ENCODE measurements at places on chromosomes 11 and 22.

- no peak for DNase-seq
Measured at GRCh38 chr11:45933131-45933831, 10.8 kb downstream of the LARGE2 start.

DNA sequence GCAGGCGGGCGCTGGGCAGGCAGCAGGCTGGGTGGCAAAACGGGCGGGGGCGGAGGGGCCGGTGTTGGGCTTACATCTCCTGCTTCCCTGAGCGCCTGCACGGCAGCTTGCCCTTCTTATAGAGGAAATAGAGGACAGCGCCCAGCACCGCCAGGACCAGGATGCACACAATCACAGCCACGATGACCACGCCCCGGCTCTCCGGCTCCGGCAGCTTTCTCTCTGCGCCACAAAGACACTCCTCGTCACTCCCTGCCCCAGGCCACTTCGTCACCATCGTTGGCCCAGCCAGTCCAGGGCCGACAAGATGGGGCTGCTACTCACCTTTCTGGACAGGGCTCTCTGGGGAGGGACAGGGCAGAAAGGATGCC, 6.3 kb downstream of the MCAM start:
- DNase-seq: no peak

- DNase-seq: no peak
Measured at GRCh38 chr11:69409812-69410645, 71.4 kb upstream of the LINC01488 start.

- no peak for DNase-seq
Measured at GRCh38 chr11:103042161-103042560, 49.8 kb downstream of the DCUN1D5 start.

- no peak for DNase-seq
Measured at GRCh38 chr22:30089655-30089974, 9.4 kb downstream of the HORMAD2 start.

- DNase-seq: no peak
Measured at GRCh38 chr11:4183410-4184057, 88.9 kb downstream of the RRM1 start.

DNA sequence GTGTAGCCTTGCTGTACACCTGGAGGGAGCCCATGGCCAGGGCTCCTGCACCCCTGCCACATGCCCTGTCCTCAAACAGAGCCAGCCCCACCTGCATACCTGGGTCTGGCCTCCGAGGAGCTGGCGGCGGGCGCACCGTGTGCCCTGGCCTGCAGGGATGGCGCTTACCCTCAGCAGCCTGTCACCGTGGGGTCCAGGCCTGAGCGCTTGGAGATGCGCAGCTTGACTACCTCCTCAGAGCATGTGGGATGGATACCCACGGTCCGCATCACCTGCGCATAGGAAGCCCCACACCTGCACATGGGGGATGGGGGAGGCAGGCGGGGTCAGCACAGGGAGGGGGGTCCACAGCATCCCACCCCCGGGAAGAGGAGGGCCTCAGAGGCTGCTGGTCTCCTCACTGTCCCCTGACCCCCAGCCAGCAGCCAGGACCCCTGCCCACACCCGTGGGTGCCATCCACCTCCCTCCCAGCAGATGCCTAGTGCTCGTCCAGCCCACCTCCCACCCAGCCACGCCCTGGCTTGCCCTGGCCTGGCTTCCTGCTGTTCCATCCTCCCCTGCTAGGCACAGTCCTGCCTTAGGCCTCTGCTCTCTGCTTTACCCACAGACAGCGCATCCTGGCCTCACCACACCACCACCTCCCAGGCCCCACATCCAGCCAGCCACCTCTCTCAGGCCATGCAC, 22.4 kb upstream of the GNB1L start:
- DNase-seq: no peak

- no peak for DNase-seq
Measured at GRCh38 chr22:32720924-32721323, 80.6 kb upstream of the TIMP3 start.

DNA sequence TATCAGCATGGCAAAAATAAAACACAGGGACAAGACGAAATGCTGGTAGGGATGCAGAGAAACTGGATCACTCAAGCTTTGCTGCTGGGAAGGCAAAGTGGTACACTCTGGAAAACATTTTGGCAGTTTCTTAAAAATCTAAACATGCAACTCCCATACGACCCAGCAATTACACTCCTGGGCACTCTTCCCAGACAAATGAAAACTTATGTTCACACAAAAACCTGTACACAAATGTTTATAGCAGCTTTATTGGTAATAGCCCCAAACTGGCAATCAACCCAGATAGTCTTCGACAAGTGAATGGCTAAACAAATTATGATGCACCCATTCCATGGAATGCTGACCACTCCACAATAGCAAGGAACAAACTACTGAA, 35.8 kb upstream of the PRR5 start:
- DNase-seq: no peak

DNA sequence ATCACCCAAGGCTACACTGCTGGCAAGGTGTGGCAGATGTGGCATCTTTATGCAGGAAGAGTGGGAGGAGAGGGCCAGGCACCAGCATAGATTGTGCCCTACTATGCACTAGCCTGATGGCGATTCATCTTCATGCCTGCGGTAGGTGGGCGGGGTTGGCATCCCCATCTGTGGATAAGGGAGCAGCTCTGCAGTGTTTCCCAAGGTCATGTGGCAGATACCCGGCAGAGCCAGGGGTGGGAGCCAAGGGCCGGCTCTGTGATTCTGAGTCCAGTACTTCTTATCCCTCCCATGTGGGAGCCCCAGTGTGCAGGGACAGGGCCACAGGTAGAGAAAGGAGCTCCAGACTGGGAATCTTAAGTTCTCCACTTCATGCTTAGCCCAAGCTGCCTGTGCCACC, 20.0 kb downstream of the CD82 start:
- no peak for DNase-seq

- DNase-seq: no peak
Measured at GRCh38 chr11:2661173-2662023, 38.4 kb downstream of the KCNQ1OT1 start.

DNA sequence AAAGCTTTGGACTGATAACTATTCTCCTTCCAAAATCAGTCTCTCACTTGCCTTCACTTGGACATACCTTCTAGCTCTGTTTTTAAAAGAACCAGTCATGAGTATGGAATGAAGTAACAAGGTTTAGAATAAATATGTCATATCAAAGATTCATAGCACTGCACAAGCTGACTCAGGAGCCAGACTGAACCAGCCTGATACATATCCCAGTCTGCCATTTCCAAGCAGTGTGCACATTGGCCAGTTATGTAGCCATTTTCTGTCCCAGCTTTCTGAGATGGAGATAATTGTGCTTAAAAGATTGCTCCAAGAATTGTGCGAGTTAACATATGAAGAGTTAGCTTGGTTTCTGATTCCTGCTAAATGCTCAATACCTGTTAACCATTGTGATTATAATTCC, 311.3 kb downstream of the C11orf87 start:
- no peak for DNase-seq

DNA sequence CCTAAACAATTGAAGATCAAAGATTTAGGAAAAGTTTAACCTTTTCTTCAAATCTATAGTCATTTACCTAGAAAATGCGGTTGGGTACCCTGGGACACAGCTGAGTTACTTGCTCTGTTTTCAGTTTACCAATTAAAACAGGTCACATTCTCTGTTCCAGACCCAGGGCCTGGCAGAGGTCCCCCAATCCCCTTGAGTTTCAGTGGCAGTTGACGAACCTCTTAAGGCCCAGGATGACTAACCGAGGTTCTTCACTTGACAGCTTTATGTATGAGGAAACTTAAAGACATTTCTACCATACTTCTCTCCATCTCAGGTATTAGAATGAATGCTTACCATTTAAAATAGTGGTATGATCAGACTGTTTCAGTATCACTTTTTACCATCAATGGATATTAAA, 16.3 kb downstream of the LDHAL6A start:
- DNase-seq: no peak

GRCh38 chr11:19342036-19342435, 101.3 kb upstream of the E2F8 start:
- no peak for DNase-seq

- DNase-seq: no peak
Measured at GRCh38 chr11:61749591-61750217, 2.7 kb upstream of the MYRF start.

- DNase-seq: no peak
Measured at GRCh38 chr11:62534779-62535545, 11.6 kb downstream of the AHNAK start.

DNA sequence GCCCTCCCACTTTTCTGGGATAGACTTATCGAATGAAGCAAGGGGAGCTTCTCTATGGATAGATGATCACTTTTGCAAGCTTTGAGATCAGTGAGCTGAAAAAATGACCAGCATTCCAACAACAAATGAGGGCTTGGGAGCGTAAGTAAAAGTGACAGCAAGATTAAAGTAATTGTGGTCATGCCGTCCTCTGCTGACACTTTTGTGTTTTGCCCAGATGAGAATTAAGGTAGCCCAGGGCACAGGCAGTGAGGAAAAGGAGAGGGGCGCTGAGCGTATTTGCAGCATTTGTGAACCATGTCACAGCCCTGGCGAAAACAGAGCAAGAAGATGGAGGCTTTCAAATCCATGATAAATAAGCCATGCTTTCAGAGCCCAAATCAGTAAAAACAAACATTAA, 24.6 kb upstream of the TMA7B start:
- DNase-seq: no peak

DNA sequence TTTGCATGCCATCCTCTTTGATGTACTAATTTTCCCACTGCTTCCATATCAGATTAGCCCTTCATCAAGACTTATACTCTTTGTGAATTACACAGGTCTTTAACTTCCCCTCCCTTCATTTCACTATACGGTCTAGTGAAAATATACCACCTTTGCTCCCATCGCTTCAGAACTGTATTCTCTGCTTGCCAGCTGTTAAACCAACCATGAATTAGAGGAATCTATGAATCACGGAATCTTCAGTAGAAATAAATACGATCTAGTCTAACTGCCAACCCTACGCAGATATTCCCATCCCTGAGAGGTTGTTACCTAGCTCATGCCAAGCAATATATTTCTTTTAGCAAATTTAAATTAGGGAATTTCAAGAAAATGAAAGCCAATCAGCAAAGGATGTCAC, 177.8 kb upstream of the MPPED2 start:
- no peak for DNase-seq

- no peak for DNase-seq
Measured at GRCh38 chr11:79100093-79100910, 340.5 kb downstream of the TENM4 start.

DNA sequence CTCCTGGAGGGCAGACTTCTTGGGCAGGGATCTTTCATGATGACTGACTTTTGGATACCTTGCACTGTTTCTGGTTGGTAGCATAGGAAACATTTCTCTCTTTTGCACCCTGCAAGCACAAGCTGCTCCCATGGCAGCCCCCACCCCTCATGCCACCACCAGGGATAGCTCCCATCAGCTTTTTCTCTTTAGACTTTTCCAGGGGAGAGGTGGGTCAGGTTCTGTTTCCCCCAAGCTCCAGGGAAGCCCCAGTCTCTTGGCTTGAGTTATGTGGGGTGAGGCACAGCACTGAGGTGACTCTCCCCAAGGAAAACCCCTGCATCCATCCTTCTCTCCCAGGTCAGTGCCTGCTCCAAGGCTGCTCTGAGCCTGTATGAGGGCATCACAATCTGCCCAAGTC, 22.5 kb downstream of the LRRC32 start:
- DNase-seq: no peak

DNA sequence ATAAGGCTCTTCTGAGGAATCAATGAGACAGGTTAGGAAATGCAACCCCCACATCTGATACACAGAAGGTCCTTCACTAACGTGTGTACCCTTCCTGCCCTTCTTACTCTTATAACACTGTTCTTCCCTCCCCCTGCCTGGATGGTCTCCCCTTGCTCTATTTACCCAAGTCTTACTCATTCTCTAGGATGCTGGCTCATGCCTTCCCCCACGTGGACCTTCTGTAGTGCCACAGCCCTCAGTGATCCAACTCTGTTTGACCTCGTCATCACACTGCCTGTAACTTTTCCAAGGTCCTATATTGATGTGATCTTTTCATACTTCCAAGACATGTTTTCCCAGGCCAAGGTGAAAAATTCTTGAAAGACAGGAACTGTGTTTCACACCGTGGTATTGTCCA, 79.8 kb downstream of the C11orf58 start:
- DNase-seq: no peak

GRCh38 chr11:16034074-16034473, 322.3 kb downstream of the SOX6 start:
- DNase-seq: no peak

DNA sequence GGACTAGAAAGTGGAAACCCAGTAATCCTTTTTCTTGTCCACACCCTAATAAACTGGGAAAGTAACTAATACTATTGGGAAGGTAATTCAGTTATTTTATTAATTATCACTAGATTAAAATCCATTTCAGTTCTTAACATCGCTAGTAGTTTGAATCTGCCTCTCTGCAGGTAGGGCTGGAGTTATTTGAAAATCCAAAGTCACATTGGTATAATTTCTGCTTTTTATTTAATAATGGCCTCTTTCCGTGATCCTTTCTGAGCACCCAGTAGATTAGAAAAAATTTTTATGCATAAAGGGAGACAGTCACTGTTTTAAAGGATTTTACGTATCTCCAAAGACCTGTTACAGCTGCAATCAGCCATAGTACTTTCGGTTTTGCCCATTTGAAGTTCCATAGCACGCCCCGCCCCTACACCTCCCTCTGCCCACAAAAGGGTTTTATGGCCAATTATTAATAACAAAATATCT, 605 bp upstream of the COPB1 start:
- DNase-seq: no peak

- DNase-seq: no peak
Measured at GRCh38 chr11:13857828-13858227, 104.7 kb upstream of the SPON1 start.

DNA sequence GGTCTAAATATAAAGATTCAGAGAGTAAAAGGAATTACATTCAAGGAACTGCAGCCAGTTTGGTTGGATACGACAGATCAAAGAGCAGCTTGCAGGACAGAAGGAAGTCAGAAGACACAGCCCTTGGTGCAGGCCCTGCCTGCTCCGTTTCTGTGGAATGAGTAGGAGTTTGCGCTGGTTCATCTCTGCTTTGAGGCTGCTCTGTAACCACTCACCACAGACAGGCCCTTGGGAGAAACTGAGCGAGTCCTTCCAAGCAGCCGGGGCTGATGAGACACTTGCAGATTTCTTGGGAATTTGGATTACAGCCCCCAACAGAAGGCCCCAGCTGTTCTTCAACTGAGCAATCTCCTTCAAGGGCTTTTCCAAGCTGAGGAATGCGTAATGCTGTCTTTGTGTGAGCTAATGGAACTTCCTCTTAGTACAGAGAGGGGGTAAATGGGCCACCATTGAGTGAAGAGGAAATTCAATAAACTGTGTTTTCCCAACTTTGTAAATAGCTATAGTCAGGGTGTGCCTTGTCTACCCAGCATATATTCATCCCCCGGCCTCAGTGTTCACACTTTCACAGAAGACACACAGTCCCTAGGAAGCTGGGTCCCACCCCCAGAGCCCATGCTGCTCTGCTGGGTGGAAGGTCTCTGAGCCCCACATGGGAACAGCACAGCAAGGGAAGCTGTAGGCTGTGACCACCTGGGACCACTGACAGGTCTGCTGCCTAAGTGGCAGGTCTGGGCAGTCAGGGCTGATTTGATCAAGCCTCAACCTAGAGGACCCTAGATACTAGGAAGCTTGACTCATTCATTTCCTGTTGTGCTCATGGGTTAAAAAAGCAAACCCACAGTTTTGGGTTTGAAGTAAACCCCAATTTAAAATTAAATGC, 16.6 kb downstream of the IL10RA start:
- no peak for DNase-seq

GRCh38 chr11:130918081-130918480, 1.8 kb upstream of the SNX19 start:
- no peak for DNase-seq
